Activated T-helper 2 cell treated with anti-CD3 and anti-CD28 coated beads, Interferon-gamma antibody, Interleukin-2, Interleukin-4, amounts not matched to agents 10 μg/mL and 5 μg/mL and 100 μg/mL, durations not matched to agents 14 hours and 24 hours and 36 hours (primary cell): ENCODE measurements at places on chromosomes 13 and 19. TPM values are rescaled to one million over a fixed set of nuclear protein-coding genes. Genes with fewer than 3 reads are reported as not detected.

DNA sequence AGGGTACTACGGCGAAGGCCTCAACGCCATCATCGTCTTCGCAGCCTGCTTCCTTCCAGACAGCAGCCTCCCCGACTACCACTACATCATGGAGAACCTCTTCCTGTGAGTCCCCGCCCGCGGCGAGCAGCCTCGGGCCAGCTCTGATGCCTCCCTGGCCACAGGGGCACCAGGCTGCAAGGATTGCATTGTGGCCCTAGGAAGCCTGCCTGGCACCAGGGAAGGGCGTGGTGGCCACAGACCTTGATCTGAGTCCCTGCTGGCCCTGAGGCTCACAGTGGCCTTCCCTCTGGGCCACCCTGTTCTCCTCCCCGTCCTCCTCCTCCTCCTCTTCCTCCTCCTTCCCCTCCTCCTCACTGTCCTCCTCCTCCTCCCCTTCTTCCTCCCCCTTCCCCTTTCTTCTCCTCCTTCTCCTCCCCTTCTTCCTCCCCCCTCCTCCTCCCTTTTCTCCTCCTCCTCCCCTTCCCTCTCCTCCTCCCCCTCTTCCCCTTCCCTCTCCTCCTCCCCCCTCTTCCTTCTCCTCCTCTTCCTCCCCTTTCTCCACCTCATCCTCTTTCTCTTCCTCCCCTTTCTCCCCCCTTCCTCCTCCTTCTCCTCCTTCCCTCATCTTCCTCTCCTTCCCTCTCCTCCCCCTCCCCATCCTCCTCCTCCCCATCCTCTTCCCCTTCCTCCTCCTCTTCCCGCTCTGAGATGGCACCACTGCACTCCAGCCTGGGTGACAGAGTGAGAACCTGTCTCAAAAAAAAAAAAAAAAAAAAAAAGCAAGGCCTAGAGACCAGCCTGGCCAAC is 24.4 kb upstream of the NMRK2 start:
- DNase-seq, result no peak

DNA sequence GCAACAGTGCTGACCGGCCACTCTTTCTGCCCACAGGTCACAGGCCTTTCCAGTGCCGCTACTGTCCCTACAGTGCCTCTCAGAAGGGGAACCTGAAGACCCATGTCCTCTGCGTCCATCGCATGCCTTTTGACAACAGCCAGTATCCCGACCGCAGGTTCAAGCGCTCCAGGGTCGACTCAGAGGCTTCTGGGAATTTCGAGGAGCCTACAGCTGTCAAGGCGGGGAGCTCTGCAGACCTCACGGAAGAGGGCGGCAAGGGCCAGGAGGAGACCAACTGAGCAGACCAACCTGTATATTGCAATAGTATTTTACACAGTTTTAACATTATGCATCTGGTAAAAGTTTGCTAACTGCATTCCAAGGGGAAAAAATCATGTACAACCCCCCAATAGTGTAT is 338.5 kb downstream of the ZNF536 start:
- DNase-seq, result no peak

- no peak for DNase-seq
Measured at GRCh38 chr19:1304197-1304924, 18.7 kb downstream of the EFNA2 start.

The BCAM gene
- total RNA-seq, result not detected in 2 replicates

GRCh38 chr19:43774103-43774939 is 6.5 kb downstream of the KCNN4 start:
- DNase-seq, result no peak

DNA sequence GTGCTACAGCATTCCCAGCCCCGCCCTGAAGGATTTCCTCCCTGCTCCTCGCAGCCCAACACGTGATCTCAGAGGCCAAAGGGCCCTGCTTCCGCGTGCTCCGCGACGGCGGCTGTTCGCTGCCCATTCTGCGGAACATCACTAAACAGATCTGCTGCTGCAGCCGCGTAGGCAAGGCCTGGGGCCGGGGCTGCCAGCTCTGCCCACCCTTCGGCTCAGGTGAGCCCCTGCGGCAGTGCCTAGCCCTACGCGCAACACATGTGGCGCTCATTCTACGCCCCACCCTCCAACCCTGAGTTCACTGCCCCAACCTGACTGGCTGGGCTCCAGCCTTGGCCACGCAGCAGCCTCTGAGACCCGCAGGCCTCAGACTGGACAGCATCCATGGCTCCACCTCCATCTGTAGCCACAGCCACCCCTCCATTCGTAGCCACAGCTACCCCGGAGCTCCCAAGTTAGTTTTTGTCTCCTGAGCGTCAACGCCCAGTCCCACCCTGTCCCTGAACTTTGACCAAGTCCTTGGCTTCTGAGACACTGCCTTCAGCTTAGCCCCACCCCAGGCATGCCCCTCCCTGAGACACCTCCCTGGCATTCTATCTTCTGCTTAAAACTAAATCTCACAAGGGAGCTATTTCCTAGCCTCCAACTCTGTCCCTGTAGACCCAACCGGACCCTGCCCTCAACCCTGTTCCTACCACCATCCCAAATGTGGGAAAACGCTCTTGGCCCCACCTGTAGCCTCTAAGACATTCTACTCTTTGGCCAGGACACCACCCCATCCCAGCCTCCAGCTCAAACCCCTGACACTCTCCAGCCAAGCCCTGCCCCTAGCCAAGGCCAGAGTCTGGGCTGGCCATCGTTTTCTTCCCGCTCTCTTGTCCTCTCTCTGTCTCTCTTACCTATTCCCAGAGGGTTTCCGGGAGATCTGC is 6.4 kb downstream of the LTBP4 start:
- no peak for DNase-seq

The POP4 gene
- 104 and 105 TPM in 2 replicates for total RNA-seq

DNA sequence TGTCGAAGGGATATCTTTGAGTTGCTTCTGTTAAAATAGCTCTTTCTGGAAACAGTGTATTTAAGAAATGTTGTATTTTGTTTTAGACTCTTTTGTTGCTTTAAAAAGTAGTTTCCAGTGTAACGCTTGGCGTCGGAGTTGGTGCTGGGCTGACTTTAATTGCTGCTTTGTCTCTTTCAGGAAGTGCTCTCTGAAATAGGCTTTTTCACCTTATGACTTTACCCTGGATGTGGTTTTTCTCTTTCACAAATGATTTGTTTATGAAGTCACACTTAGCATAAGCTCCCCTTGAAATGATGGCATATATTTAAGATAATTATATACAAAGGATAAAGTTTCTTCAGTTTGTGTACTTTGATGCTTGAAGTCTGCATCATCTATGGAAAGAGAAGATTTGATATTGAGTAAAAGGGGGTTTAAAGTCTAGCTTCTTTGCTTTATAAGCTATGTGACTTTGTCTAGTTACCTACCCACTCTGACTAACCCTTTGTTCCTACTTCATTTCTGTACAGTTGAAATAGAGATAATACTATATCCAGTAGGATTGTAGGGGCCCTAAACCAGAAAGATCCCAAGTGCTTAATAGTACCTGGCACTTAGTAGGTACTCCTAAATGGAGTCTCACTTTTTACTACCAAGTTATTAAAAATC is at the start of gene GPR18:
TSS of gene GPR18 (minus strand) at position 170 of the 651 bp plus-strand sequence. CDS start 2,507 bp downstream, outside the sequence.
- peak; percentile 31 for DNase-seq

DNA sequence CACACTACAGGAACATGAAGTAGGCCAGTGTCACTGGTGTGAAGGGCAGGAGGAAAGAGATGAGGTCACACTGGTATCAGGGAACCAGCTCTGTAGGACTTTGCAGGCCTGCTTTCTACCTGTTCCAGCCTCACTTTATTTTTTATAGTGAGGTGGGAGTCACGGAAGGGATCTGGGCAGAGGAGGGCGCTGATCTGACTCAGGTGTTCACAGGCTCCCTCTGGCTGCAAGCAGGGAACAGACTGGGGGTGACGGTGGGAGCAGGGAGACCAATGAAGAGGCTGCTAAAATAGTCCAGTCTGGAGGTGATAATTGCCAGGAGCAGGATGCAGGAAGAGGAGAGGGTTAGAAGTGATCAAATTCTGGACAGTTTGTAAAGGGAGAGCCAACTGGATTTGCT is 2.8 kb downstream of the THAP8 start:
- DNase-seq, result no peak

DNA sequence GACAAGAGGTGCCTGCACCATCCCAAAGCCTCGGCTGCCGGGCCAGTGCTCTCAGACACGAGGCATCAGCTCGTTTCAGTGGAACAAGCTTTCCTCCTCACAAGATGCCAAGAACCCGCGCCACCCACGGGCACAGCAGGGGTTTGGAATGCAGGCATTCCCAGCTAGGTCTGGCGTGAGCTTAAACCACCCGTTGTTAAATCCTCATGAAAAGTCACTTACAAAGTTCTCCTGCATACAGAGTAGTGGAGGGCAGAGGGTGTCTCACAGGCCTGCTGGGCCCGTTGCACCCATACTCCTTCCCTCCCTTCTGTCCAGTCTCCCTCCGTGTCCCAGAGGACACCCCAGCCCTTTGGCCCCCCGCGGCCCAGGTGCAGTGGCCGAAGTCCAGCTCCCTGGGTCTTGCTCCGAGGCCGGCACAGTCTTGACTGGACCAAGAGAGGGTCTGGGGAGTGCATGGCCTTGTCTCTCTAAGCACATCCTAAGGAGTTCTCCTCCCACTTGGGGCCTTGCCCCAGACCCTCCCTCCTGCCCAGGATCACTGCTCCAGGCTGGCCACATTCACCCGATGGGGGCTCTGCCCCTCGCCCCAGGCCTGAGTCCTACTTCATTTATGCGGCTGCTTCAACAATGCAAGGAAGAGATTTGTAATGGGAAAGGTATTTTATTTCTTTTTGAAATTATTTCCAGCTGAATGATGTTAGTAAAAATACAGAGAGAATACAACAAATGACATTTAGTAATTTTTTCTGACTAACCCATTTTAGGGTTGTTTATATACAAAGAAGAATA is 35.2 kb upstream of the GRTP1 start:
- DNase-seq, result no peak

The RFPL4AL1 gene
- total RNA-seq, result not detected in 2 replicates

GRCh38 chr19:900043-900301 is 6.7 kb downstream of the RNU6-9 start:
- no peak for DNase-seq

The RFXANK gene
- total RNA-seq, result 105 and 112 TPM in 2 replicates

DNA sequence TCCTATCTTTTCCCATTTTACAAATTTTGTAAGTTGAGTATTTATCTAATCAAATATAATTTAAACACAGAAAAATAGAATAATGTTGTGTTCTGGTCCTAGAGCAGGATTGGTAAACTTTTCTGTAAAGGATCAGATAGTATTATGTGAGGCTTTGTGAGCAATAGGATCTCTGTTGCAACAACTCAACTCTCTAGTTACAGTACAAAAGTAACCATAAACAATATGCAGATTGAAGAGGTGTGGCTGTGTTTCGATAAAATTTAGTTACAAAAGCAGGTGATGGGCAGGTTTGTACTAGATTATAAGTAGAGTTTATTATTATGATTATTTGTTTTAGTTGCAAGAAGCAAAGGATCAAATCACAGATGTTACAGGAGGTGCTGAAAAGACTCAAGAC is 15.2 kb upstream of the C1QTNF9B start:
- no peak for DNase-seq

DNA sequence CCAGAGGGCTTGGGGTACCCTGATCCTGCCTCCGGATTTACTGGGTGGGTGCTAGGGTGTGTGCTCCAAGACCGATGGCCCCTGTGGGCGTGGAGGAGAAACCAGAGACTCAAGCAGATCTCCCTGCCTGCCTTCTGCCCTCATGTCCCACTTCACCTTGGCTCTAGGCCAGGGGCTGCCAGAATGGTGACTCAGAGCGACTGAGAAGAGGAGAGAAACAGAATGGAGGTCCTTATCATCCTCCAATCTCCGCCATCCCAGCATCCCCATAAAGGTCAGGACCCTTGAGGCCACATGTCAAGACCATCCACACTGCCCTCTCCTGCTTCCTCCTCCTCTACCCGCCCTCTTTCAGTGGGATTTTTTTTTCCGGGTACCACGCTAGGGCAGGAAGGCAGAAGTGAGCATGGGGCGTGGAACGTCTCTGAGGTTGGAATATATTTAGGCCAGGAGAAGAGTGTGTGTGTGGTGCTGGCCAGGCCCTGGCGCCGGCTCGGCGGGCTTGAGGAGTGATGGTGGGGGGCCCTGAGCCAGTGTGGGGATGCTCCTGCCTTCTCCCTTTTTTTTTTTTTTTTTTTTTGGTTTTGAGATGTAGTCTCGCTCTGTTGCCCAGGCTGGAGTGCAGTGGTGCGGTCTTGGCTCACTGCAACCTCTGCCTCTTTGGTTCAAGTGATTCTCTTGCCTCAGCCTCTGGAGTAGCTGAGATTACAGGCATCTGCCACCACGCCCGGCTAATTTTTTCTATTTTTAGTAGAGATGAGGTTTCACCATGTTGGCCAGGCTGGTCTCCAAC is 22.3 kb downstream of the IER2 start:
- DNase-seq, result peak; percentile 35

The GRIK5 gene
- total RNA-seq, result 2.4 and 3.3 TPM in 2 replicates

GRCh38 chr19:18469069-18469846 is 31.3 kb upstream of the ISYNA1 start:
- DNase-seq, result peak; percentile 39

DNA sequence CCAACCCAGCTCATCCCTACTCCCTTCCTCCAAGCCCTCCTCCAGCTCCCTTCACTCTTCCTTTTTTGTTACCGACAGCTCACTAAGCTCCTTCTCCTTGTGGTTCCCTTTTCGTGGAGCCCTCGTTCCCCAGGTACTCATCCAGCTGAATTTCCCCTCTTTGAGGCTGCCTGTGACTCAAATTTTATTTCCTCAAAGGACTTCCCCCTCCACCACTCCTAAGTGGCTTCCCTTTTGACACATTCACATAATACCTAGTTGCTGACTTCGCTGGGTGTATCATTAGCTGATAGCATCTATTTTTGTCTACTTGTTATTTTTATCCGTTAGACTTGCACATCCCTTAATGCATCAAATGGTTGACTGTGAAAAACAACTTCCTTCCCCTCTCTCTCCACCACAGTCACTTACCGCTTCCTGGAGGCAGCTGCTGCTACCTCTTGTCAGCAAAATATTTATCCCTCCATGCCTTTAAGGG is 14.5 kb downstream of the FFAR2 start:
- DNase-seq, result peak; percentile 60

DNA sequence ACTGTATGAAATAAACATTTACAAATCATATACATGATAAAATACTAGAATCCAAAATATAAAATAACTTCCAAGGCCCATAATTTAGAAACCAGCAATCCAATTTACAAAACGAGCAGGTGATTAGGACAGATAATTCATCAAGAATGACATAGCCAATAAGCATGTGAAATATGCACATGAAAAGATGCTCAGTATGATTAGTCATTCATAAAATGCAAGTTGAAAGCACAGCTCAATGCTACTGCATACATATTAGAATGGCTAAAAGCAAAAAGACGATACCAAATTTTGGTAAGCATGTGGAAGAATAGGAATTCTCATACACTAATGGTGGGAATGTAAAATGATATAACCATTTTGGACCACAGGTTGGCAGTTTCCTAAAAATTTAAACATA is 837.2 kb upstream of the MIR17HG start:
- no peak for DNase-seq

The PPM1N gene
- total RNA-seq, result 2.5 and 3.1 TPM in 2 replicates

The IGFL2 gene
- total RNA-seq, result 0.46 TPM in 1 of 2 replicates, not detected in the other

The COQ8B gene
- 33.5 and 36.7 TPM in 2 replicates for total RNA-seq

GRCh38 chr13:21901336-21901735 is 230.5 kb downstream of the FGF9 start:
- no peak for DNase-seq
